Heart right ventricle (tissue), 16 donors: ENCODE measurements at places on chromosomes 4 and X. TPM values are rescaled to one million over a fixed set of nuclear protein-coding genes. Genes with fewer than 3 reads are reported as not detected.

The DRD5 gene
- total RNA-seq: not detected

The FAM114A1 gene
- total RNA-seq: 13.1 TPM

The FAM9C gene
- 0.47 TPM for total RNA-seq

The F8A1 gene
- total RNA-seq: 27.5 TPM

The HSFX3 gene
- total RNA-seq: not detected

The RBM47 gene
- 2.8 TPM for total RNA-seq

The MAGEA11 gene
- total RNA-seq: not detected
